ENCODE measurements at places on chromosomes 11 and 22. TPM values are rescaled to one million over a fixed set of nuclear protein-coding genes. Genes with fewer than 3 reads are reported as not detected.

Gene TP53AIP1
- 0.11 TPM for total RNA-seq

Gene FIBIN
- not detected for total RNA-seq

GRCh38 chr22:32407936-32408335 lies 4.1 kb downstream of the RTCB start:
- no peak for DNase-seq

DNA sequence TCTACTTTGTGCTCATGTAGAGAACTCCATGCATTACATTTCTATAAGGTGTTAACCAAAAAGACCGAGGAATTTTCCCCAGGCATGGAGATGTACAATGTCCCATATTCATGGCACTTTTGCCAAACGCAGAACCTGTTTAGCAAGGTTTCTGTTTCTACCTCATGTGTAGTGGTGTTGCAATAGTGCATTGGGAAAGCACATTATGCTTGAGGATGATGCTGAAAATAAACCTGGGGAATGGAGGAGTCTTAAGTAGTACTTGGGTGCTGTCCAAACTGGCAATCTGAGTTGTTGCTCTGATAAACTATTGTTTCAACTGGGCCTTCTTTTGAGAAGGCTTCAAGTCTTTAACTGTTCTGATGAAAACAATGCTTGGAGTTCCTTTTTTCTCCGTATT lies 11.5 kb upstream of the MUC15 start:
- DNase-seq = no peak

- DNase-seq = no peak
Measured at GRCh38 chr11:45053736-45054446, 92.5 kb upstream of the PRDM11 start.

All from Caco-2 (cell line).